Right kidney (tissue), 9 donors: ENCODE measurements at places on chromosomes 13 and 19.

DNA sequence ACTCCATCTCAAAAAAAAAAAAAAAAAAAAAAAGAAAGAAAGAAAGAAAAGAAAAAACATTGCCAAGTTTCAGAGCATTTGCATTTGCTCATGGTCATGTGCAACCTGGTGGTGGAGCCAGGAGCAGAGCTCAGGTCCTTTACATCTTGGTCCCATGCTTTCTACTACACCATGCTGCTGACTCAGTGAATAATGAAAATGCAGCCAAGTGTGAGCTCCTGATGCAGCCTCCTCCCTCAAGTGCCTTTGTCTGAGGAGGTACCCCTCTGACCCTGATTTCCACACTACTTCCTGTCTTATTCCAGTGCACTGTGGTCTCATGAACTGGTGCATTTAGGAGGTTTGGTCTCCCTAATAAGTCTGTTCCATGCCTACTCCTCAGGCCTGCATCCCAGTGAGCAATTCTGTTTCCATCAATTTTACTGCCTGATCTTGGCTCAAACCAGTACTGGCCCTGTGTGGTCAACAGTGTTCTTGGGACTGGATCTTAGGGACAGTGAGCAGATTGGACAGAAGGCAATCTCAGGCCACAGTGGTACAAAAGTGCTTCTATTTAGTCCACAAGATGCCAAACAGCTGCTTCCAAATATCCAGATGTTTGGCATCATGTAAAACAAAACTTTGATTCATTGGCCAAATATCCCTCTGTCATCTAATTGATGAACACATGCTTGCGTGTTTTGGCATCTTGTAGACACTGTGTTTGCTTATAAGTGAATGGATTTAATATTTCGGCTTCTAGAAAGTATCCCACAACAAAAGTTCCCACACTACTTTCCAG lies 28.8 kb upstream of the LRCH1 start:
- DNase-seq: no peak

GRCh38 chr13:95530178-95530577 lies 22.3 kb upstream of the CLDN10 start:
- DNase-seq: no peak

- DNase-seq: peak; percentile 64
Measured at GRCh38 chr19:17379221-17379631, 2.1 kb upstream of the PLVAP start.

DNA sequence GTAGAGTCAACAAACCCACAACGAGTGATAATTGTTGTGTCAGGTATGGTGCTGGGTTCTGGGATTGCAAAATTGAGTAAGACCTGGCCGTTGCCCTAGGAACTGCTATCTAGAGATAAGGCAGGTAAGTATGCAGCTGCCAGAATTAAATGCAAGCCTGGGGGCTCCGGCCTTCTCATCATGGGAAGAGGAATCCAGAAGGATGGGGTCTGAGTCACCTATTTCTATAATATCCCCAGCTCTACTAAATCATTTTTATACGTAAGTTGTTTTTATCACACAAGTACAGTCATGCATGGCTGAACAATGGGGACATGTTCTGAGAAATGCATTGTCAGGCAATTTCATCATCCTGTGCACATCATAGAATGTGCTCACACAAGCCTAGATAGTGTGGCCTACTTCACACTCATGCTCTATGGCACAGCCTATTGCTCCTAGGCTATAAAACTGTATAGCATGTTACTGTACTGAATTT lies 203.0 kb downstream of the KLF5 start:
- no peak for DNase-seq

DNA sequence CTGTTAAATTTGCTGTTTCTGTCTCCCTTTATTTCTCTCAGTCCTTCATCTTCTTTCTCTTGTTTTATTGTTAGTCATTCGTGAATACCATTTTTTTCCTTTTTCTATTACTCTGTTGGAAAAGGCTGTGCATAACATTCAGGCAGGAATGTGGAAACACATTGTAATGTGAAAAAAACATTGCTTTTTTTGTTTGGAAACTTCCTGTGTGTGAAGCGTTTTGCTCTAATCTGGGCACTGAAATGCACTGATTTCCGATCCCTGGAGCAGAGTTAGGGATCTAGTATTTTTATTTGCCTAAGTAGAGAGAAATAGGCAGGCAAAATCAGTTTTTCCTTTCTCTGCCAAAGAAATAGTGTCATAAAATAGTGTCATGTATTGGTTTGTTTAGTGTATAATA lies 155.5 kb downstream of the PCCA start:
- DNase-seq: no peak

DNA sequence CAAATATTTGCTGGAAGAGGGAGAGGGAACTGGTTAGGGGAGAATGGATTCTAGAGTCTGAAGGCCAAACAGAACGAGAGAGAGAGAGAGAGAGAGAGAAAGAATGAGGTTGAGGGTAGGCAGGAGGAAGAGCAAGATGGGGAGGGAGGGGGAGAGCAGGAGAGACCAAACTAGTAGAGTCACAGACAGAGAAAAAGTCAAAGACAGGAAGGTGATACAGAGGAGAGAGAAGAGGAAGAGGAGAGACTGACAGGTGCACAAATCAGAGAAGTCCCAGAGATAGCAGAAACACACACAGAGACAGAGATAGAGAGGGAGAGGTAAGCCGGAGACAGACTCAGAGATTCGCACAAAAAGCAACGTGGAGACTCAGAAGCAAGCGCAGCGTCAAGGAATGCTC lies 5.6 kb upstream of the CACNG6 start:
- no peak for DNase-seq

DNA sequence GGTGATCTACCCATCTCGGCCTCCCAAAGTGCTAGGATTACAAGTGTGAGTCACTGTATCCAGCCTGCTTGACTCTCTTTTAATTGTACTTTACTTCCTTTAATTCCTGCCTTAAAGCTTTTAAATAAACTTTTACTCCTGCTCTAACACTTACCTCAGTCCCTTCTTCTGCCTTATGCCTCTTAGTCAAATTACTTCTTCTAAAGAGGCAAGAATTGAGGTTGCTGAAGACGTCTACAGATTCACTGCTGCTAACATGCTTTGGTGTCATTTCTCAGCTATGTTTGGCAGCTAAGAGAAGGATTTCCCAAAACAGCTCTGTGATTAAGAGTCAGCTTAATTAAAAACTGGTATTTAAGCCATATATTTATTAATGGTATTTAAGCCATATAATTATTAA lies 32.9 kb upstream of the CD177 start:
- DNase-seq: no peak

DNA sequence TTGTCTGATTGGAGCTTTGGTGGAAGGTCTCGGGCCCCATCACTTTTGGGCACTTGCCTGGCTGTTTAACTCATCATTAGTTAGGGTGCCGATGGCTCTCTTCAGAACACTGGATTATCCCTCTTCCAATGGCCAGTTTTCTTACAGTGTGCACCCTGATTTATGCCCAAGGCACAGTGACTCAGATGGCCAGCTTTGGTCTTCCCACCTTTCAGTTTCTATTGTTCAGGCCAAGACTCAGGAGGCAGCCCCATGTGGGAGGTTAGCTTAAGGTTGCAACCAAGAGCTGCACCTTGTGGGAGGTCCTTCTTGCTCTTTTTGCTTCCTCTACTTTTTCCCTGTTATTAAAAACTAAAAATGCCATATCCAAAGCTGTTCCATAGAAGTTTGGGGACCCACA lies 121.0 kb upstream of the ZNF91 start:
- DNase-seq: no peak

DNA sequence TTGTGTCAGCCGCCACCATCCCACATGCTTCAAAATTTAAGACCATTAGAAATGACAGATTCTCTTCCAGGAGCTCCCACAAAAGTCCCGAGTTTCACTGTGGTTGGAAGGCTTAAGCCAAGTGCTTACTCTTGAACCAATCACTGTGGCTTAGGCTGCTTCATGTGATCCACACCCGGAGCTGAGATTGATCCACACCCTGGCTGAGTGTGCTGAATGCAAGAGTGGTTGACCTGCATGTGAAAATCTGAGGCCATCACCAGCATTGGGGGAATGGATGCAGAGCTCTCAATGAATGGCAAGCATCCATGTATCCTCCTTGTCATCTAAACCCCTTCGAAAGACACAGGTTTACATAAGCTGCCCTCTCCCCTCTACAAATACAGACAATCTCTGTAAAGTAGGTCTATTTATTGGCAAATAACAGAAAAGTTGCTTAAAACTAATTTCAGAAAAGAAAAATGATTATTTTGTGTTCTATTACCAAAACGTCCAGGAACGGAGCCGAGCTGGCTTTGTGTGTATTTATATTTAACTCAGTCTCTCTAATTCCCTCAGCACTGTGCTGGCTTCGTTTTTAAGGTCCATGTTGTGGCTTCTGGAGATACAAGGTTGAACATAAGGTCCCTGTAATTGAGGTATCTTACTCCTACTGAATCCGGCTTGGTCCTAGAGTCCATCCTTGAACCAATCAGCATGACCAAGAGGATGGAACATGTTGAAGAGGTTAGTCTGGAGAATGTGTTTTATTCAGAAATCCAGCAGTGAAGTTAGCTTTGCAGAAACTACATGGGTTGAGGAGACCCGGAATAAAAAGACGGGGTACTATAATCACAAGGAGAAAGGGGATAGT lies 332.4 kb downstream of the LIG4 start:
- no peak for DNase-seq

DNA sequence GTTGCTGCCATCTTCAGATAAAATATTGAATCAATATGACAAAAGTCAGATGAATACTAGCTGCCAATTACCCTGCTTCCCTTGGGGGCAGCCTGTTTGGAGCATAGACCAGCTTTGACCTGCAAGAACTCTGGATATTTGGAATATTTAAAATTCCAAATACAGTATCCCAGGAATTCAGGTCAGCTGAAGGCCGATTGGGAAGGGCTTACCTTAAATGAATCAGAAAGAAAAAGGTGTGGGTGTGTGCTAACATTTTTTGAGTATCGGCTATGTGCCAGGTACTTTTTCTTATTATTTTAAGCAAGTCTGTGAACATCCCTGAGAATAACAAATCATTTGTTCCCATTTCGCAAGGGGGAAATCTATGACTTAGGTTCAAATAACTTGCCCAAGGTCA lies 1.8 kb upstream of the RUBCNL start:
- DNase-seq: no peak

GRCh38 chr13:32845952-32846950 lies 170.0 kb upstream of the KL start:
- DNase-seq: no peak

DNA sequence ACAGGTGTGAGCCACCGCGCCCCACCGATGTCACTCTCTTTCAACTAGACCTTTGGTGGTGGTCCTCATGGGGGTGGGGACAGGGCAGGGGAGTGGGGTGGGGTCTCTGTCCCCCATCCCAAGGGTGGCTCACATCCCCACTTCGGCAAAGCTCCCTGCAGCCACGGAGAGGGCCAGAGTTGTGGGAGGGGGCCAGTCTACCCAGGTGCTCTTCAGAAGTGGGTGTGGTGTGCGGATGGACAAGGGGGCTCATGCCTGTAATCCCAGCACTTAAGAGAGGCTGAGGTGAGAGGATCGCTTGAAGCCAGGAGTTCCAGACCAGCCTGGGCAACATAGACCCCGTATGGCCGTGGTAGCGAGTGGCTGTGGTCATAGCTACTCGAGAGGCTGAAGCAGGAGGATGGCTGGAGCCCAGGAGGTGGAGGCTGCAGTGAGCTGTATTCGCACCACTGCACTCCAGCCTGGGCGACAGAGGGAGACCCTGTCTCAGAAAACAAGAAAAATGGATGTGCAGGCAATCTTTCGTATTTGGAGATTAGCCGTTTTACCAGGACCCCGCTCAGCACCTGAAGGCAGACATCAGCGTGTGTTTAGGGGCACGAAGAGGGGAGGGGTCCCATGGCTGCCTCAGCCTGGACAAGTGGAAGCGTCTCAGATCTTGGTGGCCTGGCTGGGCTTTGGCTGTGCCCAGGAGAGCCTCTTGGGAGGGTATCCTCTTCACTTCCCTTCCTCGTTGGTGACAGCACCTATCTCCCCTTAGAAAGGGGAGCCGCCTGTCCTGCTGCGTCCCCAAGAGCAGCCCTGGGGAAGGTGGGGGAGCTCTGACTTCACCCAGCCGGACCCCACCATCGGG lies 846 bp downstream of the TGFBR3L start:
- DNase-seq: no peak

DNA sequence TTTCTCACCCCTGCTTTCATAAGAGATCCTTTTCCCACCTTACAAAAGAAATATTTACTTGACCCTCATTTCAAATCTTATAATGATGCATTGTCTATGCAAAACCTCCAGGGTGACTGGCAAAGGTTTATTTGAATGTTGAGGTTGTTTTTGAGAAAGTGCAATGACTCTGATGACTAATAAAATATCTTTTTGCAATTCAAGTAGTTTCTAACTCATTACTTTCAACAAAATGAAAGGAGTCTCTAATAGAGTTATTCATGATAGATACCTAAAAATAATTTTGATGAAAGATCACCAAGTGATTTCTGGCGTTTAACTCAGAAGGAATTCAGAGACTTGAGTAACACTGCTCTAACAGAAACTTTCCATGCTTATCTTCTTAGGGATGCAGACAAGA lies 144.2 kb downstream of the FOXO1 start:
- DNase-seq: no peak

GRCh38 chr13:81498969-81499368 lies 1158.0 kb upstream of the SPRY2 start:
- DNase-seq: no peak

DNA sequence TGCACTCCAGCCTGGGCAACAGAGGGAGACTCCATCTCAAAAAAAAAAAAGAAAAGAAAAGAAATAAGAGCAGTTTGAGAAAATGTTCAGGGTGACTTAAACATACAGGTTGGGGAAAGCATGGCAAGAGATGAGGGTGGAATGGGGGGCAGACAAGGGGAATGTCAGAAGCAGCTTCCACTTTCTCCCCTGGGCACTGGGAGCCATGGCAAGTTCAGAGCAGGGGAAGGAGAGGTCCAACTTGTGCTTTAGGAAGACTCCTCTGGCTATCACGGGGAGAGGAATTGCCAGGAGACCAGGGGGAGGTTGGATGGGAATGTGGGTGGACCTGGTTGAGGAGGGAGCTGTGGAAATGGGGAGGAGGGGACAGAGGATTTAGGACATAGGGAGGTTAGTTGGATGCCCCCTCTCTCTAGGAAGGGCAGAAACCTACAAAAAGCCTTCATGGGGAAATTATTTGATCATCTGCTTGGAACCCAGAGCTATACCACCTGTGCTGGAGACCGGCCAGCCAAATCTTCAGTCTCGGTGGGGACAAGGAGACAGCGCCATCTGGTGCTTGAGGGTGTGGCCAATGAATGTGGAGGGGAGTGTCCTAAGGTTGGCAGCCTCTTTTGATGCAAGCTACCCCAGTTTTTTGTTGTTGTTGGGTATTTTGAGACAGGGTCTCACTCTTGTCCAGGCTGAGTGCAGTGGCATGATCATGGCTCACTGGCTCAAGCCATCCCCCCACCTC lies 7.3 kb upstream of the STRN4 start:
- no peak for DNase-seq

DNA sequence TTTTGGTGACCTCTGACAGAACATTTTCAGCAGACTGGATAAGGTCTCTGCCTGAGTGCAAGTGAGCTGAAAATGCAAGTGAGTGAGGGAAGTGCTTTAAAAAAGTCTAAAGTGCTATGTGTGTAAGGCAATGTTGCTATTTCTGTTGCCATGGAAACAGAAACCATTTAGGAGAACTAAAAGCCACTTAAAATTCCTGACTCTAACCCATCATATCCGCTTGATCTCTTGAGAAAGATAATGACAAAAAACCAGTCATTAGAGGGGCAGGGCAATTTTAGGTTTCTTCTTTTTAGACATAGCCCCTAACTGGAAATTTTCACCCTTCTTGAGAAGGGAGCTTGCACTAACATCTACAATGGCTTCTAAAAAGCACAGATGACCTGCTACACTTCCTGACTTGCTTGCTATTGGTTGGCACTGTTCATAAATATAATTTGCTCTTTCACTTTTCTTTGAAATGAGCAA lies at the start of gene CYSLTR2:
TSS of gene CYSLTR2 (plus strand) at position 458 of the 468 bp plus-strand sequence. CDS start 52,889 bp downstream, outside the sequence.
- no peak for DNase-seq
